ENCODE measurements at places on chromosomes 12 and 14. TPM values are rescaled to one million over a fixed set of nuclear protein-coding genes. Genes with fewer than 3 reads are reported as not detected.

ARHGAP9 gene
- 206 TPM for total RNA-seq

B3GNT4 gene
- total RNA-seq, result not detected

SMIM41 gene
- total RNA-seq, result 0.27 TPM

LRRK2 gene
- 4.0 TPM for total RNA-seq

VPS29 gene
- 78.5 TPM for total RNA-seq

KCNH5 gene
- not detected for total RNA-seq

AMN gene
- 11.0 TPM for total RNA-seq

CD4 gene
- 256 TPM for total RNA-seq

DDX23 gene
- total RNA-seq, result 158 TPM

NELL2 gene
- 159 TPM for total RNA-seq

IL26 gene
- total RNA-seq, result 3.1 TPM

SMCO2 gene
- not detected for total RNA-seq

CIROP gene
- not detected for total RNA-seq

FGD4 gene
- total RNA-seq, result 0.05 TPM

APOF gene
- not detected for total RNA-seq

DNA sequence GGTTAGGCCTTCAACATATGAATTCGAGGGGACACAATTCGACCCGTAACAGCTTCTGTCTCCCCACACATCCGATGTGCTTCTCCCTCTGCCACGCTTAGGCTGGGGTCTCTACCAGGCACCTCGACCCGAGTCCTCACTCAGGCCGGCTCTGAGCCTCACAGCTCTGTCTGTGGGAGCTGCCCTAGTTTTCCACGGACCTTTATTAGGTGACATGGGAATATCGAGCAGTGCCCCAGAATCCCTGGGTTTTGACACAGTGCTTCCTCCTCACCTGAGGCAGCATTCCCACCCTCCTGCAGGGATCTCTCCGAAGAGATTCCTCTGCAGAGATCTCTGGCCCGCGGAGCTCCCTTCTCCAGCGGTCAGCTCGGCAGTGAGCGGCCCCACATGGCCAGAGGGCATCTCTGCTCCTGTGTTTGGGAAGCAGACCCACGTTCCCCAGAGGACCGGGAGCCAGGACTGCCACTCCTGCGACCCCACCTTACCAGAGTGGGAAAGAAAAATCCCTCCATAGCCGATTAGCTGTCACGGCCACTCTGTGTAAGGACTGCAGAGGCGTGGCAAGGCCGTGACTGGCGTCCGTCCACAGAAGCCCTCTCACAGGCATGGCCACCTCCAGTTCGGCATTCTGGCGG, 21.2 kb downstream of the ZBTB42 start:
- no peak for DNase-seq

DNA sequence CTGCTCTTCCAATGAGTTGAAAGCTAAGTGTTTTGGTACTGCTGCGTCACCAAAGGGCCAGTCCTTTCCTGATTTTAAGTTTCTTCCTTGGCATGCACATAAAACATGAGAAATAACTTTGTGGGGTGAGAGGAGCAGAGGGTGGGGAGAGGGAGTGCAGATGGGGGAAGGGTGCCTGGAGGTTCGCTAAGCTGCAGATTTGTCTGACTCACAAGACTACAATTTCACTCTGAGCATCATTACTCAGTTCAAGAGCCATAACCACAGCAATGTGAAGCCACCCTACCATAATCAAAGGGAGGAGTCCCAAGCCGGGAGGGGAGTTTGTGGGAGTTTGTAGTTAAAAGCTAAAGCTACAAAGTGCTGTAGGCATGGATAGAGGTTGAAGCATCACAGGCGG, 136.1 kb downstream of the ANO2 start:
- no peak for DNase-seq

GRCh38 chr12:107057071-107057834, 36.1 kb downstream of the CRY1 start:
- DNase-seq, result no peak

DNA sequence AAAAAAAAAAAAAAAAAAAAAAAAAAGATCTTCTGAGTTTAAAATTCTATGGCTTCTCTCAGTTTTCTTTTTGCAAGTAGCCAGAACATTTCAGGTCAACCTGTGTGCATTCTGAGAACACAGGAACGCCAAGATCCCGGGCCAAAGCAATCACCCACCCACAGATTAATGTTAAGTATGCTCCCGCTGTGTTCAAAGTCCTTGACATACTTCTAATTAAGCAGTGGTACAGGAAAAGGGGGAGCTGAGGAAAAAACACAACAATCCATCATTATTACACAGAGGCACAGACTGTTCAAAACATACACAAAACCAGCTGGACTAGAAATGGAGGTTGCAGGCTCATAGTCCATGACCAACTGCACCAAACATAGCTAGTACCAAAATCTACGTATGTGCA, 2.8 kb downstream of the FBXO21 start:
- no peak for DNase-seq

- no peak for DNase-seq
Observed at GRCh38 chr12:6221146-6221545, 20.9 kb downstream of the CD9 start.

DNA sequence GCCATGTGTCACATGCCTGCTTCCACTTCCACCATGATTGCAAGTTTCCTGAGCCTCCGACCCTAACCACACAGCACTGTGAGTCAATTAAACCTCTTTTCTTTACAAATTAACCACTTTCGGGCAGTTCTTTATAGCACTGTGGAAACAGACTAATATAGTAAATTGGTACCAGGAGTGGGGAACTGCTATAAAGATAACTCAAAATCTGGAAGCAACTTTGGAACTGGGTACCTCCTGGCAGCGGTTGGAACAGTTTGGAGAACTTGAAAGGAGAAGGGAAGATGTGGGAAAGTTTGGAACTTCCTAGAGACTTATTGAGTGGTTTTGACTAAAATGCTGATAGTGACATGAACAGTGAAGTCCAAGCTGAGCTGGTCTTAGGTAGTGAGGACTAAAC, 436.1 kb downstream of the TMEM121 start:
- no peak for DNase-seq

- no peak for DNase-seq
Observed at GRCh38 chr12:121518656-121519055, 62.2 kb downstream of the KDM2B start.

- no peak for DNase-seq
Observed at GRCh38 chr12:47413806-47414205, 292.0 kb downstream of the RPAP3 start.

GRCh38 chr12:111034083-111034885, 113.9 kb upstream of the MYL2 start:
- no peak for DNase-seq

GRCh38 chr12:92702754-92703679, at the start of gene PLEKHG7:
TSS of gene PLEKHG7 (plus strand) at chr12:92702989. CDS start at chr12:92706632, 3,643 bp downstream.
- no peak for DNase-seq

- no peak for DNase-seq
Observed at GRCh38 chr12:24820872-24821271, 128.0 kb downstream of the BCAT1 start.

DNA sequence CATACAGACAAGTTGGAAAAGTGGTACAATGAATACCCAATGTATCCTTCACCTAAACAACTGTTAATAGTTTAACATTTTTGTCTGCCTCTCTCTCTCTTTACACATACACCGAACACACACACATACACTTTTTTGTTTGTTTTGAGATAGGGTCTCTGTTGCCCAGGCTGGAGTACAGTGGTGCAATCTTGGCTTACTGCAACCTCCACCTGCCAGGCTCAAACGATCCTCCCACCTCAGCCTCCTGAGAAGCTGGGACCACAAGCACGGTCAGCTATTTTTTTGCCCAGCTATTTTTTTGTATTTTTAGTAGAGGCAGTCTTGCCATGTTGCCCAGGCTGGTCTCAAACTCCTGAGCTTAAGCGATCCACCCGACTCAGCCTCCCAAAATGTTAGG, 16.8 kb downstream of the ZCCHC8 start:
- DNase-seq, result no peak

GRCh38 chr12:74515849-74516248, 21.8 kb upstream of the ATXN7L3B start:
- no peak for DNase-seq

DNA sequence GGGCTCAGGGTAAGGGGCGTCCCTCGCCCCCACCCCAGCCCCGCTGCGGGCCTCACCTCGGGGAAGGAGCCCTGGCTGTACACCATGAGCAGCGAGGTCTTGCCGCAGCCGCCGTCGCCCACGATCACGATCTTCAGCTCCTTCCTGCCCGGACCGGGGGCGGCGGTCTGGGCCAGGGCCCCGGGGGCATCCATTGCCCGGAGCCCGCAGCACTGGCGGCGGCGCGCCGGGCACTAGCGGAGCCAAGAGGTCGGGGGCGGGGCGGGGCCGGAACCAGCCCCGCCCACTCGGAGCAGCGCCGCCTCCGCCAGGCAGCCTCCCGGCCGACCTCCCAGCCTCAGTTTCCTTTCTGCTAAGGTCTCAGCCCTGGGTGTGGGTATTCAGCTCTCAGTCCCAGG, at the start of gene RHOF:
Gene RHOF, minus strand, starts transcription at position 249 of the 398 bp plus-strand sequence. Its CDS starts 55 bp downstream, at position 194.
- DNase-seq, result peak; percentile 57

- no peak for DNase-seq
Observed at GRCh38 chr14:69043596-69044260, 64.6 kb upstream of the ACTN1 start.

GRCh38 chr12:130216031-130216430, 53.8 kb downstream of the FZD10 start:
- no peak for DNase-seq

- DNase-seq, result no peak
Observed at GRCh38 chr12:58532855-58533608, 387.3 kb downstream of the LRIG3 start.

DNA sequence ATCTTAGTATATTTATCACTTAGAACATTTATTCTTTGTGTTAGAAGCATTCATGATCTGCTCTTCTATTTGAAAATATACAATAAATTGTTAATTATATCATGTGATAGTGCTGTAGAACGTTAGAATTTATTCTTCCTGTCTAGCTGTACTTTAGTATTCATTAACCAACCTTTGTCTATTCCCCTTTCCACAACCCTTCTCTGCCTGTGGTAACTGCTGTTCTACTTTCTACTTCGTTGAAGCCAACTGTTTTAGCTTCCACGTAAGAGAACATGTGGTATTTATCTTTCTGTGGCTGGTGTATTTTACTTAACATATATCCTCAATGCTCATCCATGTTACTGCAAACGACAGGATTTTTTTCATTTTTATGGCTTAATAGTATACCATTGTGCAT, 18.1 kb downstream of the TBC1D15 start:
- no peak for DNase-seq

DNA sequence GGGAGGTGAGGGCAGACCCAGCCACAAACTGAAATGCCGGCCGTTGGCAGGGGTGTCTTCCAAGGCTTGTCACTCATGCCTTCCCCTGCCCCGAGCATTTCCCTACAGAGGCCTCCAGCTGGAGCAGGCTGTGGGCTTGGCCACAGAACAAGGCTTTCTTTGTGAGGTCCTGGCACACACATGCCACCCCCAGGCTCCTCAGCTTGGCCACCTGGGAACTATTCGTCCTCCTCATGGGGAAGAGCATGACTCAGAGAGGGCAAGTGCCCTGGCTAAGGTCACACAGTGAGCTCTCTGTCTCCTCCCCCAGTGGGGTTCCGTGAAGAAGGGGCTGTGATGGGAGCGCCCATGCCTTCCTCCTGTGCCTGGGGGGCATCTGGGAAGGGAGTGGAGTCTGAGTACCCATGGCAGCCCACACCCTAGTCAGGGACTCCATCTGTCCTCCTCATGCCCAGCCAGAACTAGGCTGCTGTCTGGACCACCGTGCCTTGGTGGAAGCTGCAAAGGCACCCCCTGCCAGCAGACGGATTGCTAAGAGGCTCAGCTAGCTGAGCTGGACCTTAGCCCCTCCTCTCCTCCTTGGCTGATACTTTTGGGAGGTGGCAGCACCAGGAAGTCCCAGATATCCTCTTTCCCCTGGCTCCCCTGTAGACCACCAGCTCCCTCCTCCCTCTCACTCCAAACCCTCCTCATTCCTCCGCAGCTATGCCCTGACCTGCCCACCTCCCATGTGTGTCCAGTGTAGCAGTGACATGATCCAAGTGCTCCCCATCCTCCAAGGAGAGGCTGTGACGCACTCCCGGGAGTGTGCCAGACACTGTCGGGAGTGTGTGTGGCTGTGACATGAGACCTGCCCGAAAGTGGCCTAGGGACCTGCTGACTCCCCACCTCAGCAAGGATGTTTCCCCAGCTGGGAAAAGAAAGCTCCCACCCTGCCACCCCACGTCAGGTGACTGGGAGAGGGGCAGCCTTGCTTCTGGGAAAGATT, 21.4 kb downstream of the ABCB9 start:
- DNase-seq, result no peak

GRCh38 chr12:62827042-62827441, 107.9 kb downstream of the PPM1H start:
- DNase-seq, result no peak

- no peak for DNase-seq
Observed at GRCh38 chr12:47004634-47005033, 74.8 kb upstream of the PCED1B start.

GRCh38 chr12:5746036-5746908, 198.8 kb downstream of the ANO2 start:
- DNase-seq, result no peak

DNA sequence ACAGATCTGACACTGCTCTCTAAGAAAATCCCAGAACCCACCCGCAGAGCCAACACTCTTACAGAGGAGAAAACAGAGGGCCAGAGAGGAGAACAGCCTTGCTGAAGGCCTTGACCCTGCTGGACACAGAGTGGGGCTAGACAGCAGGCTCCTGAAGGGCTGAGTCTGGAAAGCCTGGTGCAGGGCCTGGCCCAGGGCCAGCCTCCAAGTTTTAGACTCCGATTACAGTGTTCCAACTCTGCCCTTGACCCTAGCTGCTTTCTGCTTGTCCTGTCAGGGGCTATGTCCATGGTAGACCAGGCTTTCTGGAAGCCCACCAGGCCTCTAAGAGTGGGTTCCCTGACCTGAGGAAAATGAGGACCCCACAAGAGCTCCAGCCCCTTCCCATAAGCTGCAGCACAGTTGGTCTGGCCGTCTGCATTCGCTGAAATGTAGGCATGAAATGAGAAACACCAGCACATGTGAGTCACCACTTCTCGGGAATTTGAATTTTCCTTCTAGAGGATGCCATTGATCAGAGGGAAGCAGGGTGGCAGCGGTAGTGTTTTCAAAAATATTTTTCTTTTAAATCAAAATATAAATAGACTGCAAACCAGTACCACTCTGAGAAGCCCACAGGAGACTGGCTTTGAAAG, 154.4 kb downstream of the CALM1 start:
- no peak for DNase-seq

- no peak for DNase-seq
Observed at GRCh38 chr12:7346551-7347225, 42.8 kb downstream of the ACSM4 start.

GRCh38 chr12:47033789-47034555, 45.4 kb upstream of the PCED1B start:
- DNase-seq, result no peak

- DNase-seq, result no peak
Observed at GRCh38 chr14:22303589-22304195, 285.3 kb downstream of the DAD1 start.

GRCh38 chr12:31599053-31599452, 8.1 kb upstream of the DENND5B start:
- DNase-seq, result no peak

DNA sequence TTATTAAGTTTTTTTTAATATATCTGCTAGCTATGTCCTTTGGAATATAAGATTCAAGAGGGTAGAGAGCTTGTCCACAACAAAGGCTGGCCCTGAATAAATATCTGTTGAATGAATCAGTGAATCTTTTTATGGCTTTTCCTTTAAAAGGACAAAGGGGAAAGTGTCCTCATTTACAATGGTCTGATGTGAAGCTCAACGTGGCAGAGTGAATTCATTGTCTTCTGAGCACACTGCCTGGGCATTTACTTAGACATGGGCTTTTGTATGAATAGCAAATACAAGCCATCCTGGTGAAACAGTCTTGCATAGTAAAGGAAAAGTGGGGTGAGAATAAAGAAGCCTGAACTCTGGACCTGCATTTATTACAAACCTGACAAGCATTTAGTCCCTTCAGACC, 201.2 kb downstream of the NELL2 start:
- no peak for DNase-seq

- DNase-seq, result no peak
Observed at GRCh38 chr14:32217301-32217700, 14.2 kb upstream of the RNU6-8 start.
